CD4-positive, alpha-beta T cell treated with Interleukin-4 for 4 hours (primary cell): ENCODE measurements at places on chromosomes 12 and 14.

DNA sequence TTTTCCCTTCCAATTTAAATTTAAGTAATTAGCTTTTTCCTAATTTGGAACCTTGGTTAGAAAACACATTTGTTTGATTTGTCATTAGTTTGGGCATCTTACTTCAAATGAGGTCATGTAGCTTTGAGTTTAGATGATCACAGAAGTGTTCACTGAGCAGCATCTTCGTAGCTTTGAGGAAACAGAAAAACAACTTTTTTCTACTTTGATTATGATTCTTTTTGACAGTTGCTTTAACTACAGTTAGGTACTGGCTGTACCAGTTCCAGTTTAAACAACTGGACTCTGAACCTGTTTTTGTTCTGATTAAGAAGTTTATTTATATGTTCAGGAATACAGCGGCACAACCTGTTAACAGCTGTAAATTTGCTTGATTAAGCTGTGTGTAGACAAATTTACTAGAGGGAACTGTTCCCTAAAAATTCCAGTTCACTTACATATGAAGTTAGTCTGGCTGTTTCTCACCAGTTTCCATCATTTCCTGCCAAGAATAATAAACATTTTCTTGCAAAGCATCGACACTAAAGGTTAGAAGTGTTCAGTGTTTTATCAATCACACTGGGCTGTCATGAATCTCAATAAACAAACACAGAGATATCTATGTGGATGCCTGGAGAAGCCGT, 191.9 kb downstream of the RAD51B start:
- no peak for DNase-seq

- DNase-seq: no peak
These were observed 71.0 kb downstream of the TMTC2 start for GRCh38 chr12:82757656-82758055.

DNA sequence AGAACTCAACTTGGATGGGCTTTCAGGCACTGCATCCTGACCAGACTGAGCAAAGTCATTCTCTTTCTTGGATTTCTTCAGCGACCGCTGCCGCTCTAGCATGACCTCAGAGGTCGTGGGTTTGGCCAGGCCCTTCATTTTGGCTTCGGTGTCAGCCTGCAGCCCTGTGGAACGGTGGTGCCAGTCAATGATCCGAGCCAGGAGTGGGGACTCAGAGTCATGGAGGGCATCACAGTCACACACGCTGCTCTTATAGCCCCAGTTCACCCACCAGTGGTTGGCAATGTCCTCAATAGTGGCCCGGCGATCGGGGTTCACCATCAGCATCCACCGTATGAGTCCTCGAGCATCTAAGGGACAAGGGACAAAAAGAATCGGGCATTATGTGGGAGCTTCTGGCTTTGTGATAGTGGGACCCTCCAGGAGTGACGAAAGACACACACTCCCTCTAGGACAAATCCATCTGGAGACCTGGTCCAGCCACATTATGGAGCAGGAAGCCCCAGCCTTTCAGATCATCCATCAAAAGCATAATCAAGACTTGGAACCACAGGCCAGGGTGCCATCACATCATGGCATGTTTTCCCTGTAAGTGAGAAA, 71.0 kb downstream of the NUAK1 start:
- DNase-seq: no peak

GRCh38 chr14:104307627-104308401, 169.4 kb downstream of the KIF26A start:
- DNase-seq: no peak

DNA sequence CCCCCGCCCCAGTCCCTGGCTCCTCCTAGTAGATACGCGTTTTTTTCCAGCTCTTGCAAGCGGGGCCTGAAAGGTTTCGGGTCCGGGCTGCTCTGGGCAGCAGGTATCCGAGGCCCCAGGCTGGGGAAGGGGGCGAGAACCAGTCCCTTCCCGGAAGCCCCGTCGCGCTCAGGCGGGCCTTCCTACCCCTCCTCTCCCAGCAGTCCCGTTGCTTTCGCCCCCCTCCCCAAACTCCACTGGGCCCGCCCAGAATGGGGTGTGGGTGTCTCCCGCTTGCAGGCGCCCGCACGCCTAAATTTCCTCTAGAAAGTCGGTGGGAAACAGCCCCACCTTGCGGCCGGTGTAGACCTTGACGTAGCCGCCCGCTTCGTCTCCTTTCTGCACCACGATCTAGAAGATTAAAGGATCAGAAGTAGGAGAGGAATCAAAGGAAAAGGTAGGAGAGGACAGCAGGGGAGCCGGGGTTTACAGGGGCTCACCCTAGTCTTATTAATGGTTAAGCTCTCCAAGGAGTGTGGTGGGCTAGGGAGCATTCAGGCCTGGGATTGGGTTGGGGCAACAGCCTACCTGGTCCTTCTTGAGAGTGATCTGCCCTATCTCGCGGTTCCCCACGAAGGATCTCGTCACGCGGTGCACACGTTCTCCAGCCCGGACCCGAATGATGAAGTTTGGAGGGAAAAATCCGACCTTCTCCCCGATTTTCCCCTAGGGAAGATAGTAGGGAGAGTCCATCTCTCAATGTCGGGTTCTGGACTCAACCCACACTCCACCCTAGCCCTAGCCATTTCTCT, 7.3 kb downstream of the STAC3 start:
- peak; percentile 75 for DNase-seq

GRCh38 chr12:50926415-50926814, 25.9 kb upstream of the HIGD1C start:
- no peak for DNase-seq

- DNase-seq: no peak
These were observed 120.0 kb downstream of the PRICKLE1 start for GRCh38 chr12:42469355-42470175.

- no peak for DNase-seq
These were observed 91.7 kb upstream of the SEL1L start for GRCh38 chr14:81625343-81625742.

- peak; percentile 39 for DNase-seq
These were observed 110.5 kb downstream of the ASCL4 start for GRCh38 chr12:107884769-107885694.

DNA sequence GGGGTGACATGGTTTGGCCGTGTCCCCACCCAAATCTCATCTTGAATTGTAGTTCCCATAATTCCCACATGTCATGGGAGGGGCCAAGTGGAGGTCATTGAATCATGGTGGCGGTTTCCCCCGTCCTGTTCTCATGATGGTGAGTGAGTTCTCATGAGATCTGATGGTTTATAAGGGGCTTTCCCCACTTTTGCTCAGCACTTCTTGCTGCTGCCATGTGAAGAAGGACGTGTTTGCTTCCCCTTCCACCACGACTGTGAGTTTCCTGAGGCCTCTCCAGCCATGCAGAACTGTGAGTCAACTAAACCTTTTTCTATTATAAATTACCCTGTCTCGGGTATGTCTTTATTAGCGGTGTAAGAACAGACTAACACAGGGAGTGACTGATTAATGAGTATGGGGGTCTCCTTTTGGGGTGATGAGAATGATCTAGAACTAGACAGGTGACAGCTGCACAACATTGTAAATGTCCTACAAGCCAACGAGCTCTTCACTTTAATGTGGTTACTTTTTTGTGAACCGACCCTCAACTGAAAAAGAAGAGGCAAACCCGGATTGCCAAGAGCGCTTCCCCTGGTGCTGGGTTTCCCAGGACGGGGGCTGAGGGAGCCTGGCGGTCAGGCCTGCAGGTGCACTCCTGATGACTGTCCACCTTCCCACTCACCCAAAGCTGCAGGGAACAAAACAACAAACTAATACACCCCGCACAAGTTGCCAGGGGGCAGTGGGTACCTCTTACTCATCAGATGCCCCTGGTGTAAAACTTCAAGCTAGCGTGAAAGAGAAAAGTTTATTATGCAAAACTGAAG, 90.1 kb downstream of the NCOR2 start:
- DNase-seq: peak; percentile 24

- DNase-seq: no peak
These were observed 24.9 kb upstream of the FZD10 start for GRCh38 chr12:130137040-130138018.
